ENCODE measurements at places on chromosomes 4 and X.

DNA sequence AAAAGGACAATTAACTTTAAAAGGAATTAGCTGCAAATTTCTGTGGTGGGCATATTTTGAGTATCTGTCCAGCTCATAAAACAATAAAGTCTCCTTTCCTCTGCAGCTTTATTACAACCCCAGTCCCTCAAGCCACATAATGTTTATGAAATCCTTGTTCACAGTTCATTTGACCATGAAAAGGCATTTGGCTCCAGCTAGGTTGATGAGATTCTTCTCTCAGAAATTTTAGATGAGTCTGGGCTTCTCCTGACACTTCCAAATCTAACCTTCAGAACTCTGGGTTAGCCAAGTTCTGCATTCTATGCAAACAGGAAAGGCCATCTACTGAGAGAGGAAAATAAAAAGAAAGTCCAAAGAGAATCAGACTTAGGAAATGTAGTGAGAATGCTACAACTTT, 156.8 kb downstream of the GRXCR1 start:
- no peak for DNase-seq

DNA sequence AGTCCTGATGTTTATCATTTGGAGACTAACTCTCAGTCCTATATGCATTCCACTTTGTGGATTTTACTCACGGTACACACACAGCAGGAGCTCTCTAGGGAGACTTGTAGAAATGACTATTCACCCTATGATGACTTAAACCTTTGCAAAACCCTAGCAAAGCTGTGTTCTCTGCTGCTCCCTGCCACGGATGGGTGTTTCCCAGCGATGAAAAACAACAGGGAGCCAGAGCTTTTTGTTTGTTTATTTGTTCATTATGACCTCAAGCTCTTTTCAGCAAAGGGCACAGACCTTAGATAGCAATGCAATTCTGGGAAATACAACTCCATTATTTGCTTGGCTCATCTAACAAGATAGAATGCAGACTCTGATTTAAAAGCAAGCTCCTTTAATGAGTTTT, 156.6 kb downstream of the GRIA3 start:
- DNase-seq: no peak

DNA sequence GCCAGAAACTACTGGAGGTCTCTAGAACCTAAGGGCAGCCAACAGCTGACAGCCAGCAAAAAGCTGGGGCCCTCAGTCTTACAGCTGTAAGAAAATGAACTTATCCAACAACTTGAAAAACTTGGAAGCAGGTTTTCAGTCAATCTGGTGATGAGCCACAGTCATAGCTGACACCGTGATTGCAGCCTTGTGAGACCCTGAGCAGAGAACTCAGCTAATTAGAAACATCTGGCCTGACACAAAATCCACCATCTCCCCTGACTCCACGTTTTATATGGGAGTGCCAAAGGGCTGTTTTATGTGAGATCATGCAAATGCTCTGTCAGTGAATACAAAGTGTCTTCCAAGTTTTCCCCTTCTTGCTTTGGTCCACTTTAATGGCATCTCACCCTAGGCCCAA, 198.8 kb upstream of the DCAF8L1 start:
- no peak for DNase-seq

DNA sequence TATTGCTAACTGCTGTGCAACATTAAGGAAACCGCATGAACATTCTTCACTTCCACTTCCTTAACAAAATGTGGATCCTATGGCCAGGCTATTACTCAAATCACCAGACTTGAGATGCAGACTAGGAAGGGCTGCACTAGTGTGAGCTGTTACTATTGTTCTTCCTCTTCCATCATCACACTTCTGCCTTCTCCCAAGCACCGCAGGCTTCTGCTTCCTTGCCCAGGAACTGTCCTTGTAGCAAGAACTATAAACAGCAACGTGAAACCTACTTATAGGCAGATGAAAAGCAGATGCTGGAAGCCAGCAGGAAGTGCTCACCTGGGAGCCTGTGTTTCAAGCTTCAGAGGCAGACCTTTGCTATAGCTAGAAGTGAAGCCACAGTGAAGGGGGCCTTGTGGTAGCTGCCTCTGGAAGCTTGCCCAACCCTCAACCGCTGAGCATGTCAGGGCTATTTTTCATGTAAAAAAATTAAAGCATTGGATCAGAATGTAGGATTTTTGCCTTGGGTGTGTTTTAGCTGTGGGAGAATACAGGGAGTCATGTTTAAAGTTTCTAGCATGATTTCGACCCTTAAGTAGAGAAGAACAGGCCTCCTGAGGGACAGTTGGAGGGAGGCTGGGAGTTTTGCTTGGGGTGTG, 43.9 kb downstream of the CLNK start:
- DNase-seq: no peak

DNA sequence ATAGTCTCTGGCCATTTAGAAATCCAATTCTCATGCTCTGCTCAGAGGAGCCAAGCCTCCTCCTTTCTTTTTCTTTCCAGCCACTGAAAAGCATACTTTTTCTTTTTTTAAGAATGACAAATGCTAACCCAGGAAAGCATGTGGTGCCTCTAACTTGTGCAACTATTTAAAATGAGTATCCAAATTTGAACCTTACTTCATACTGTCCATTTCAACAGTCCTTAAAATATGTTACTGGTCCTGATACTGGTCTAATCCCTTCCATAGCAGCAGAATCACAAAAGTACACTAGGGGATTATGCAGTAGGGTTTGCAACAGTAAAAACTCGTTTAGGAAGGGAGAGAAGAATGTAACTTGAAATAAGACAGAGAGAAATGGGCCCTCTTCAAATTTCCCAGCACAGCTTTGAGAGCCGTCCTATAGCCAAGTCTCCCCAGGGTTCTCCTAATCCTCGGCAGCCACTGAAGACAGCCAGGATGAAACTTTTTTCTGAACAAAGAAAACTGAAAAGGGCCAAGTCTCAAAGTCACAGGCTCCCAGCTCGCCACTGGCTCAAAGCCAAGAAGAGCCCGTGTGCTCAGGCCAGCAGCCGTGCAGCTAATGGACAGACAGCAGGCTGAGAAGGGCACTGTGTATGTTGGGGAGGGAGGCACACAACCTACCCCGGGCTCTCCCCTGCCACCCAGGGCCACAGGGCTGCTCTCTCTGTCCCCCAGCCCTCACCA, 39.5 kb downstream of the GPC4 start:
- DNase-seq: no peak

GRCh38 chr4:13558881-13559280, 14.6 kb upstream of the NKX3-2 start:
- DNase-seq: no peak

DNA sequence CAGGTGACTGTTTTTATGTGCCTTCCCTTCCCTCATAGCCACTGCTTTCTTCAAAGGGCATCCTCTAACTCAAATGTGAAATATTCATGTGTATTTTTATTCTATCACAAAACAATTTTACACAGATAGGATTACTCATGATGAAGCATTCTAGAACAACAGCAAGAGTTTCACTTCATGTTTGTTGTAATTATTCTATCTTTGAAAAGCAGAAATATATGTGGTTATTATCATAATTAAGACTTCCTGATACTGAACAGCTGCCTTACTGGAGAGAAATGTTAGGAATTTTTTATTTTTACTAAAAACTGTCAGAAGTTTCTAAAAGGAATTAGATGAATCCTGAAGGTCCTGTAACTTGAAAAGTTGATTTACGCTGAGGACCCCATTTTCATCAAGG, 229.1 kb downstream of the PALLD start:
- DNase-seq: no peak

- no peak for DNase-seq
These were observed 364.1 kb downstream of the FSTL5 start for GRCh38 chr4:161799710-161800109.

DNA sequence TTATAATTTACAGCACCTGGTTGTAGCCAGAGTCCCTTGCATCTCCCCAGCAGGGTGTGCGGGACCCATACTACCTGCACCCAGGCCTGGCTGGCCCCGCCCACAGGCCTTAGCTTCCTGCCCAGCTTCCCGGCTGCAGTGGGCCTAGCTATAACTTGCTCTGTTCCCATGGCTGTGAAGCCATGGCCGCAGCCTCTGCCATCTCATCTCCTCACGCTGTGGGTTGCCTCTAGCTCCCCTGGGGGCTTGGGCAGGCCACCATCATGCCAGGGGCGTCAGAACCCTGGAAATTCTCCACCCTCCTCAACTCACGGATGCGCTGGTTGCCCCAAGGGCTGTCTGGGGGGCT, 26.1 kb upstream of the SORBS2 start:
- DNase-seq: no peak

DNA sequence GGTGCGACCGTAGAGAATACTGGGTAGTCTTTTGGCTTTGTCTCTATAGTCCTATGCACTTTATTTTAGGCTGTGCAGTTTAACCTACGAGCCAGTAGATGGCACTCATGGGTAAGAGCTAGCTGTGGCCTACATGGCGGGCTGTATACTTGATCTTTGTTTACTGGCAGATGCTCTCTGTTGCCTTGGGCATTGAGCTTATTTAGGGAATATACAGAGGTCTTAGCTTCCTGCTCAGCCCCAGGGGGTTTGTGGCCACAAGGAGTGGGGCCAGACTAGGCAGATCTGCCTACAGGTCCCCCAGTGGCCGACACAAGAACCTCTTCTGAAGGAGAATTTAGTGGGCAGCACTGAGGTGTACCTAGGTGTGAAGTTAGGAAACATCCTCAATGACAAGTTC, 227.6 kb upstream of the HDX start:
- DNase-seq: no peak

GRCh38 chr4:62398318-62398717, 1198.2 kb downstream of the ADGRL3 start:
- no peak for DNase-seq

- DNase-seq: no peak
These were observed 17.6 kb downstream of the TMEM131L start for GRCh38 chr4:153483432-153484418.

GRCh38 chrX:152821145-152821765, 9.3 kb downstream of the CETN2 start:
- DNase-seq: no peak

- no peak for DNase-seq
These were observed 179.9 kb downstream of the AR start for GRCh38 chrX:67723580-67724351.

GRCh38 chr4:144578681-144579080, 67.3 kb upstream of the HHIP start:
- DNase-seq: no peak

DNA sequence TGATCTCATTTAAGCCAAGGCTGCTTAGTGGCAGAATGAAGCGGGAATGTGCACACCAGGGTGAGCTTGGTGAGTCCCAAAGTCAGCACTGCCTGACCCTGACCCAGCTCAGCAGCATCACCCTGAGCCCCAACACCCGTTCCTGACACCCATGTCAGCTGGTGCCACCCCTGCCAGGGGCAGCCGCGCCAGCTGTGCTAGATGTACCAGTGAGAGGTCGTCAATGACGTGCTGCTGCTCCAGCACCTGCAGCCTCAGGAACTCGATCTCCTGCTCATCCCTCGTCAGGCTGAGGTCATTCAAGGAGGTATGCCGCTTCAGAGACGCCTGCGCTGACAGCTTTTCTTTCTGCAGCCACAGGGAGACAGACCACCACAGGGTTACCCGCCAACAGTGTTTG, 61.7 kb upstream of the C4orf50 start:
- DNase-seq: no peak

DNA sequence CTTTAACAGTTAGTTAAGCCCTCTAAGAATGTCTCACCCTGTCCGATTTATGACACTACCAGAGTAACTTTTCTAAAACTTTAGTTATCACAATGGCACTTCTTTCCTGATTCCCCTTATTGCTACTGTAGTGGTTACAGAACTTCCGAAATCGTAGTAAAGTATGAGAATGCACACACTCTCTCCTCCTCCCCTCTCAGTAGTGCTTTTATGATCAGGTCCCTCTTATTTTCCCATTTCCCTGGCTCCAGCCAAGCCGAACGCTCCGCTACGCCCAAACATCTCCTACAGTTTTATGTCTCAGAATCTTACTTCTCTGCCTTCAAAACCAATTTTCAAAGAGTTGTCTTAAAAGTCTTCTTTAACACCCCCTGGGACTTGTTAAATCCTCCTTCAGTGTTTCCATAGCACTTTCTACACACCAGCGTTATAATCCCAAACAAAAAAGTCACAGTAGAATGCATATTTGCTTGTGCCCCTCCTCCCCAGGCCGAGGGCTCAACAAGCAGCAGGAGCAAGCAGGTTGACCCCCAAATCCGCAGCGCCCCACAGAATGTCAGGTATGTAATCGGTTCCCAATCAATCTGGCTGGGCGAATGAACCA, 671 bp downstream of the HPF1 start:
- DNase-seq: no peak

DNA sequence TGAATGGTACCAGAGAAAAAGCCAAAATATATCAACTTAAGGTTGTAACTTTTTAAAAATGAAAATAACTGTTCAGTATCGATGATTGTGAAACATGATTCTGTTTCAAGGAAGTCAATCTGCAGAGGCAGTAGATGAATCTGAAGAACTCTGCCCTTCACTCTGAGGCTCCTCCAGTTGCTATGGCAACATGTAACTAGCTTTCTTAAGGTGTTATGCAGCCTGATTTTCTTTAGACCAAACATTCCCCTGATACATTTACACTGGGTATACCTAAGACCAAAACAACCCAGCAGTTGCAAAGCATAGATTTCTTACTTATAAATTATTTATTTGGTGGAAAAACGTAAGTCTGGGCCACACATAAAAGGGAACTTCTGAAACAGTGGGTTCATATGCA, 133.6 kb upstream of the RASGEF1B start:
- no peak for DNase-seq

Data from activated CD4-positive, CD25-positive, alpha-beta regulatory T cell treated with anti-CD3 and anti-CD28 coated beads, Interleukin-2, amount 50 U/mL, for 16 hours (primary cell).